ENCODE measurements at places on chromosomes 2 and 18.

DNA sequence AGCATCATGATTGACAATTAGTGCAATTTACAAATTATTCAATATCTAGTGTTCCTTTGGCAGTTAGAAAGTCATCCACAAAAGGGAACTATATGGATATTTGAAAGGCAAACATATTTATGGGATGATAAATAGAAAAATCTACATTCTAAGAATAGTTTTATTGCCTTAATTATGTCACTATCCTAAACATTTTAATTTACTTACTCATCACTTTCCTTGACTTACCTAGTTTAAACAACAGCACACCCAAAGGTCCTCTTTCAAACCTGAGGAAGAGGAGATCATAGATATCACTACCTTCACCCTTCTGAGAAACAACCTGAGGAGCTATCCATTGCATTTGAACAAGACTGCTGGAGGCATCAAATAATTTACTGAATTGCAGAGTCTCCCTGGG lies 184.5 kb downstream of the WDPCP start:
- DNase-seq: no peak

- no peak for DNase-seq
Observed at GRCh38 chr2:101149241-101150192, 1.7 kb downstream of the TBC1D8 start.

- no peak for DNase-seq
Observed at GRCh38 chr18:12968619-12969018, 20.8 kb downstream of the SEH1L start.

DNA sequence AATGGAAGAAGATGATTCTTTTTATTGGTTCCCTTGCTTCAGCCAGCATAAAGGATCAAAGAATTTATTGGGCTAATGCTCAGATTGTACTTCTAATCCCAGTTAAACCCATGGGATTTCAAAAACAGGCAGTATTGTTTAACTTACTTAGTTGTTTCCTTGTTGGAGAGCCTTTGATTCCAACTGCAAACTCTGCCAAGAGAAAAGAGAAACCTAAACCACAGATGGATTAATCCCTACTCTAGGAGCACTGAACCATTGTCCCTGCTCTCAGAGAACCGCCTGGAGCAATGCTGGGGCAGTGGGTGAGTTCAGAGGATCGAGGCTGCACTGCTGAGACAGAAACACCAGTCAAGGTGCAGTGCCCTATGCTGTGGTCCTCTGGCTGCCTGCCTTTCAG lies 44.9 kb upstream of the SIGLEC15 start:
- no peak for DNase-seq

GRCh38 chr2:66915237-66915636 lies 480.3 kb downstream of the MEIS1 start:
- no peak for DNase-seq

GRCh38 chr2:1055014-1055595 lies 104.5 kb downstream of the SNTG2 start:
- DNase-seq: no peak
